ENCODE measurements at places on chromosomes 12 and 14. TPM values are rescaled to one million over a fixed set of nuclear protein-coding genes. Genes with fewer than 3 reads are reported as not detected.

- peaks cover 20% of the 10 kb centered on the region for H3K4me1 ChIP-seq
- H3K27ac ChIP-seq, result no peak overlapping the region
- H3K36me3 ChIP-seq, result no peaks in the 10 kb centered on the region
- H3K27me3 ChIP-seq, result peaks cover 2% of the 10 kb centered on the region
- no peak overlapping the region for H3K4me3 ChIP-seq
Observed at GRCh38 chr12:14824012-14824634, 10.1 kb upstream of the SMCO3 start.

The KLRK1 gene
- 0.33 TPM for total RNA-seq

GRCh38 chr14:44586910-44587309, 79.8 kb upstream of the FSCB start:
- H3K4me1 ChIP-seq, result no peaks in the 10 kb centered on the region
- H3K36me3 ChIP-seq, result no peaks in the 10 kb centered on the region
- H3K4me3 ChIP-seq, result no peak overlapping the region
- no peak for DNase-seq
- H3K27ac ChIP-seq, result no peak overlapping the region

The KLRG1 gene
- 4.4 TPM for total RNA-seq

The NKX2-1 gene
- not detected for total RNA-seq

DNA sequence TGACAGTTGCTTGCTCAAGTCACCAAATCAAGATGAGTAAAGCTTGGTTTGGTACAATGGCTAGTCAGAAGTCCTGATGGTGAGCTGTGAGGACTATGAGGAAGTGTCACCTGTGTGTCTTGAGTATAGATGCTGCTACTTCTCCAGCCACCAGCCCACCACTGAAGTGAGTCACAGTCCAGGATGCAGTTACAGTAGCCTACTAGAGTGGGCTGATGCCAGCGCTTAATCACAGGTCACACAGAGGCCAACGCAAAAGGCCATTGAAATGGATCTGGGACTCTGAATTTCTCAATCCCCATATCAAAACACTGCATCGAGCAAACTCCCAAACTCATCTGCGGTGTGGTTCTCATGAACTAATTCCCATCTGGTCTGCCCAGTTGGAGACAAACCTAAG, 223.1 kb downstream of the ANO6 start:
- no peak for DNase-seq
- no peaks in the 10 kb centered on the region for H3K27me3 ChIP-seq
- H3K36me3 ChIP-seq, result peaks cover 2% of the 10 kb centered on the region
- no peak overlapping the region for H3K27ac ChIP-seq
- no peaks in the 10 kb centered on the region for H3K4me1 ChIP-seq

DNA sequence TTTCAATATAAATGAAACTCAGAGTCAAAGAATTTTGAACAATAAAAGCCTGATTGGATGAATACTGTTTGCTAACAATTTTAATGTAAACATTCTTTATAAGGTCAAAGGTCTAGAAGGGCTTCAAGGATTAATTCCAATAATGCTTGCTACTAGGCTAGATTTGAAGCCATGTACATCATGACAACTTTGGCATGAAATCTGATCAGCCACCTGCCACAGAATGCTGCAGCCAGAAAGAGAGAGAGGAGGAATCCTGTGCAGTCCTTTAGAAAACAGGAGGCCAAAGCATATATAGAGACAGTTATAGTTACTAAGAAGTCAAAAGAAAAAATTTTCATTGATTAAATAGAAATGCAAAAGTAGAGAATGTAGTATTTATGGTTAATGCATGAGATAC, 47.1 kb downstream of the ABCD2 start:
- no peak overlapping the region for H3K4me3 ChIP-seq
- H3K27ac ChIP-seq, result no peak overlapping the region
- peaks cover 44% of the 10 kb centered on the region for H3K36me3 ChIP-seq

The CISTR gene
- not detected for total RNA-seq

GRCh38 chr12:111363578-111363977, 5.3 kb downstream of the PHETA1 start:
- no peak overlapping the region for H3K4me3 ChIP-seq
- peaks cover 14% of the 10 kb centered on the region for H3K27me3 ChIP-seq
- H3K27ac ChIP-seq, result no peak overlapping the region
- H3K4me1 ChIP-seq, result peaks cover 24% of the 10 kb centered on the region
- H3K36me3 ChIP-seq, result peaks cover 2% of the 10 kb centered on the region

The REC8 gene
- 24.9 TPM for total RNA-seq

- no peaks in the 10 kb centered on the region for H3K36me3 ChIP-seq
- no peak overlapping the region for H3K27ac ChIP-seq
- H3K4me1 ChIP-seq, result no peaks in the 10 kb centered on the region
- no peak overlapping the region for H3K4me3 ChIP-seq
Observed at GRCh38 chr14:29062466-29062865, 295.9 kb downstream of the FOXG1 start.

The DNAI7 gene
- total RNA-seq, result 0.10 TPM

GRCh38 chr14:80223696-80224465, 12.6 kb upstream of the DIO2 start:
- H3K4me3 ChIP-seq, result no peak overlapping the region
- DNase-seq, result no peak
- H3K36me3 ChIP-seq, result no peaks in the 10 kb centered on the region
- H3K27me3 ChIP-seq, result no peaks in the 10 kb centered on the region
- H3K4me1 ChIP-seq, result no peaks in the 10 kb centered on the region
- H3K27ac ChIP-seq, result no peak overlapping the region
